Sigmoid colon (tissue), 7 donors: ENCODE measurements at places on chromosomes 16 and 17. TPM values are rescaled to one million over a fixed set of nuclear protein-coding genes. Genes with fewer than 3 reads are reported as not detected.
A peak's percentile ranks its signal among the peaks of the same experiment; 100 is the strongest.

Gene VPS25
- 39.6 TPM for total RNA-seq

Gene TBC1D26
- total RNA-seq = not detected

DNA sequence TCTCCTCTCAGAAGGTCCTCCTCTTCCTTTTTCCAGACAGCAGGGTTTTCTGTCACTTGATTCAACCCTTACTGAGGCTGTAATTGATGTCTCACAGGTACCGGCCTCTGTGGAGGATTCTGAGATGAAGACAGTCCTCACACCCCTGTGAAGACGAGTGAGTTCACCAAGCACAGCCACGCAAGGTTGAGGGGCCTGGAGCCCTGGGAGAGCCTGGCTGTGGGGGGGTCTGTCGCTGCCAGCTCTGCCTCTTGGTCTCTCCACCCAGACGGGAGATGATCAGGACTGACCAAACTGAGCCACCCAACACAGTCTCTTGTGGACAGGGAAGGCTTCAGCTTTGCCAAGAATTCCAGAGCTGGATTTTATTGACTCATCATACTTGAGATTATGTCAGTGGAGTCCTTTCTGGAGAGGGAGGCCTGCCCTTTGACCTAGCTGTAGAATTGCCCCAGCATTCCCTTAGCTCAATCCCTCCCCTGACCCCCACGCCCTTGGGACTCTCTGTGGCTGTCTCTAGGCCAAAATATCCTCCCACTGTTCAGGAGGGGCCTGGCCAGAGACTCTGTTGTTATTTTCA is 51.1 kb upstream of the CRHR1 start:
- no peaks in the 10 kb centered on the region for H3K36me3 ChIP-seq
- H3K27ac ChIP-seq = no peak overlapping the region
- no peaks in the 10 kb centered on the region for H3K4me1 ChIP-seq
- no peaks in the 10 kb centered on the region for H3K27me3 ChIP-seq
- no peak overlapping the region for H3K4me3 ChIP-seq

DNA sequence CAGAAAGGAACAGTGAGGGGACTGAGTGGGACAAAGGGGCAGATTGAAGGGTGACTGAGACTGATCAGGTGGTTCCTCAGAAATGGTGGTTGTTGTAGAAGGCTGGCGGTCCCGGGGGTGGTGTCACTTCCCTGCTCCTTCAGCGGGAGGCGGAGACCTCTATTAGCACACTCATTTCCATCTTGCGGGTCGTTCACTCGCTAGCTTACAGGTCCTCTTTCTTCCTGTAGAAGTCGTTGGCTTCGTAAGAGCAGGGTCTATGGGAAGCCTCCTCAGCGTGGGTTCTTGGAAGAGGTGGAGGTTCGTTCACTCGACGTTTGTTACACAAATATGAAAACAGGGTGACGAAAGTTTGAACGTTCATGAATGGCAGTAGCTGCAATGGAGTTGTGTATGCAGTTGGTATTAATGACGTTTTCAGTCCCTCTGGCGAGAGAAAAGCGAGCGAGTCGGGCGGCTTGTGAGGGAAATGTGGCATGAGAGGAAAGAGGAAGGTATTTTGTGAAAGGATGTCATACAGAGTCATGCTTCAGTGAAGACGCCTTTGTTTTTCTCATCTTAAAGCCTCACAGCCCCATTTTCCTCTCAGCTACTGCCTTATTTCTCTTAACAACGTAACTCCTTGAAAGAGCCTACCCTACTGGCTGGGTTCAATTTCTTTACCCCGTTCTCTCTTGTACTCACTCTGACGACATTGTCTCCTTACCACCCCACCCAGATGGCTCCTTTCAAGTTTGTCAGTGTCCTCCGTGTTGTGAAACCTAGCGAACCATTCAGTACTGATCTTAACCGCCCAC is 667 bp downstream of the EFCAB13 start:
- H3K4me1 ChIP-seq = no peaks in the 10 kb centered on the region
- H3K27me3 ChIP-seq = no peaks in the 10 kb centered on the region
- H3K4me3 ChIP-seq = peak overlapping the region; percentile 56
- no peaks in the 10 kb centered on the region for H3K36me3 ChIP-seq
- peak; percentile 81 for DNase-seq

DNA sequence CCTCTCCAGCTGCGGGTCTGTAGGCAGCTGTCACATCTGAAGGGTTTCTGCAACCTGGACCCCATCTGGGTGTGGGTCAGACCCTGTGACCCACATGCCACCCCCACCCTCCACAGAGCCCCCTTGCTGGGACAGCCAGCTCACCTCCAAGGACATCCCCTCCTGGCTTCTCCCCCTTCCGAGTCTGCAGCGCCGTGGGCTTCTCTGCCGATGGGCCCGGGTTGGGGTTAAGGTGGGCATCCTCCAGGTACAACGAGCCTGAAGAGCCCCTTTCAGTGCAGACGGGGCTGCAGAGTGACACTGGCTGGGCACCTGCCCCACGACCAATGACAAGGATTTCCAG is 28.9 kb downstream of the OR1D5 start:
- DNase-seq = no peak
- no peaks in the 10 kb centered on the region for H3K4me1 ChIP-seq
- no peaks in the 10 kb centered on the region for H3K27me3 ChIP-seq
- no peak overlapping the region for H3K4me3 ChIP-seq
- no peak overlapping the region for H3K27ac ChIP-seq

- H3K4me1 ChIP-seq = no peaks in the 10 kb centered on the region
- DNase-seq = no peak
- no peaks in the 10 kb centered on the region for H3K36me3 ChIP-seq
- no peaks in the 10 kb centered on the region for H3K27me3 ChIP-seq
- no peak overlapping the region for H3K27ac ChIP-seq
Measured at GRCh38 chr16:117379-118365, 20.8 kb downstream of the NPRL3 start.
